ENCODE measurements at places on chromosomes 1 and 21. TPM values are rescaled to one million over a fixed set of nuclear protein-coding genes. Genes with fewer than 3 reads are reported as not detected.

DNA sequence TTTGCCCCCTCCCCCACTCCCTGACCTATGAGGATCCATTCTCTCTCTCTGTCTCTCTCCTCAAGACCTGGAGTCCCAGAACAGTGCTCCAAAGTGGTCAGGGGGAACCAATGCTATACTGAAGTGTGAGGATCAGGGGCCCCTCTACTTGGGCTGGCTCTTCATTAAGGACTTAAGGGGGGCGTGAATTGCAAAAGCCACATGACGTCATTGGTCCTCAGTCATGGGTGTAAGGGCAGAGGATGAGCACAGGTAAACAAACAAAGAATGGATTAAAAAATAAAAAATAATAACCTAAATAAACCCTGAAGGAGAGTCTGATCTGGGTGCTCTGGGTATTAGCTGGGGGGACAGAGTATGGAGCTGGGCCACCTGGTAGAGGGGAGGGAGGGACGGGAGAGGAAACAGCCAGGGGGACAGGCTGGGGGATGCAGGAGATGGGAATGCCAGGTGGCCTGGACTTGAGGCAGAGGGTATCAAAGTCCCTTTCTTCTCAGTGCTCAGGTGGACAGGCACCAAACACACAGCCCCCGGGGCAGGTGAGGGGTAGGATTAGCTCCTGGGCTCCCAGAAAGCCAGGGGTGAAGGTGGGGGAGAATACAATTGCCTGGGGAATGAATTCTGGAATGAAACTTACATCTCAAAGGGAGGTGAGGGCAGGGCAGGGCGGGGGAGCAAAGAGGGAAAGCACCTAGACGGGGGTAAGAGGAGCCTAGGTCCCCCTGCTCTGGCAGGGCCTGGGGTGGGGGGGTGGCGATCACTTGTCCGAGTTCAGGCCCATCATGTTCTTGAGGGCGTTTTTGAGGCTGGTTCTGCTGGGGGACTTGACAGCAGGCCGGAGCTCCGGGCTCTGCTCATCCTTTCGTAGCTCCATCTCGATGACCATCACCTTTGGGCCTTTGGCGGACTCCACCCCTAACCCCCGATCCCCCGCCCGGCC lies 4.6 kb downstream of the MPZ start:
- peak overlapping the region; percentile 70 for H3K4me3 ChIP-seq
- no peaks in the 10 kb centered on the region for H3K36me3 ChIP-seq
- no peaks in the 10 kb centered on the region for H3K27me3 ChIP-seq
- H3K4me1 ChIP-seq, result peaks cover 22% of the 10 kb centered on the region

GRCh38 chr1:5410652-5411051 lies 581.6 kb downstream of the NPHP4 start:
- H3K4me1 ChIP-seq, result peaks cover 3% of the 10 kb centered on the region
- no peaks in the 10 kb centered on the region for H3K36me3 ChIP-seq
- peaks cover 4% of the 10 kb centered on the region for H3K27me3 ChIP-seq
- no peak overlapping the region for H3K4me3 ChIP-seq

- H3K4me3 ChIP-seq, result no peak overlapping the region
- H3K27me3 ChIP-seq, result no peaks in the 10 kb centered on the region
- DNase-seq, result no peak
- H3K4me1 ChIP-seq, result no peaks in the 10 kb centered on the region
- no peaks in the 10 kb centered on the region for H3K36me3 ChIP-seq
- H3K27ac ChIP-seq, result no peak overlapping the region
These were observed 169.5 kb upstream of the PKN2 start for GRCh38 chr1:88514544-88515060.

DNA sequence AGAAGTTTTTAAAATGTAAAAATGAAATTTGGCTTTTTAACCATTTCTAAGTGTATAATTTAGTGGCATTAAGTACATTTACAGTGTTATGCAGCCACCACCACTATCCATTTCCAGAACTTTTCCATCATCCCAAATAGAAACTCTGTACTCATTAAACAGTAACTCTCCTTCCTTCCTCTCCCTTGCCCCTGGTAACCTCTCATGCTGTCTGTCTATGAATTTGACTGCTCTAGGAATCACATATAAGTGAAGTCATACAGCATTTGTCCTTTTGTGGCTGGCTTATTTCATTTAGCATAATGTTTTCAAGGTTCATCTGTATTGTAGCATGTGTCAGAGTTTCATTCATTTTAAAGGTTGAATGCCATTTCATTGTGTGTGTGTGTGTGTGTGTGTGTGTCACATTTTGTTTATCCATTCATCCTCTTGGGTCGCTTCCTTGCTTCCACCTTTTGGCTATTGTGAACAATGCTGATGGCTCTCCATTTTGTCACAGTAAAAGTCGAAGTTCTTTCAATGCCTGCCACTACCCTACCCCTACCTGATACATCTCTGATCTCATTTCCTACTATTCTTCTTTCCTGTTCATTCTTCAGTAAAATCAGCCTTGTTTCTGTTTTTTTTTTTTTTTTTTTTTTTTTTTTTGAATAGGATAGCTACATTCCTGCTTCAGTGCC lies 45.3 kb downstream of the F3 start:
- peaks cover 43% of the 10 kb centered on the region for H3K36me3 ChIP-seq
- no peak overlapping the region for H3K4me3 ChIP-seq
- no peaks in the 10 kb centered on the region for H3K4me1 ChIP-seq
- no peak overlapping the region for H3K27ac ChIP-seq

GRCh38 chr21:25722631-25723030 lies 12.1 kb downstream of the ATP5PF start:
- H3K4me1 ChIP-seq, result no peaks in the 10 kb centered on the region
- no peak overlapping the region for H3K27ac ChIP-seq
- H3K36me3 ChIP-seq, result peaks cover 49% of the 10 kb centered on the region

The AGT gene
- total RNA-seq, result not detected

DNA sequence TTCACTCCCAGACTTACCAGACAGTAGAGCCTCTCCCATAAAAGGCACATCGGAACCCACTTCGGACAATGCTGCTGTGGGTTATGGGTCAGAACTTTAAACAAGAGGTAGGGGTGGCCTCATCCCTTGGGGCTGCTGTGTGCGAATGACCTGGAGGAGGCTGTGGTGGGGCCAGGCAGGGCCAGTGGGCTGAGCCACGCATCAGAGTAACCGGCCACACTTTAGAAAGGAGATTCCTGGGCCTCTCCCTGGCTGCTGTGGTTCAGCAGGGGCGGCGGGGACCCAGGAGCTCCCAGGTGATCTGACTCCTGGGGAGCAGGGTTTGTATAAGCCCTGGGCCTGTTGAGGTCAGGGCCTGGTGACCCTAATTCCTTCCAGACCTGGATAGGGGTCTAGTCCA lies 110.2 kb upstream of the C1orf174 start:
- H3K4me1 ChIP-seq, result no peaks in the 10 kb centered on the region
- no peak overlapping the region for H3K4me3 ChIP-seq
- H3K27me3 ChIP-seq, result peaks cover 7% of the 10 kb centered on the region
- H3K36me3 ChIP-seq, result no peaks in the 10 kb centered on the region

The SHISAL2A gene
- total RNA-seq, result not detected

DNA sequence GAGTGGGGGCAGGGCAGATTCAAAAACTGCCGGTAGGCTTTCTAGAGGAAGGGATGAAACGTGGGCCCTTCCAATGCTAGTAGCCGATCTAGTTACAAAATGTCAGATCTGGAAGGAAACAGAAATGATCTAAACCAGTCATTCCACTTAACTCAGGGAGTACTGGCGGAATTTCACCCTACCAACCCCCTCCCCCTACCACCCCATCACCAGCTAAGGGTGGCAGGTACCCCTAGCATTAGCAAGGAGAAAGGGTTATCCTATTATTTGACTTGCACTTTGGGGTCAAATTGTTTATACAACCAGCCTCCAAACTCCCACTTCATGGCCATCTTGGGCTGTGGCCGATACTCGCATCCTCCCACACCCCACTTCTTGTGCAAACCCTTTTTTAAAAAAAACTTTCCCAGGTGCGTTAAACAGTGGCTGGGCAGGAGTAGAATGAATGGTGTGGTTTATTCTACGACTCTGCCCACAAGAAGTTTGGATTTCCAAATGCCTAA lies 644 bp upstream of the MRPL24 start:
- DNase-seq, result no peak
- peak overlapping the region; percentile 75 for H3K27ac ChIP-seq
- H3K4me1 ChIP-seq, result peaks cover 34% of the 10 kb centered on the region
- no peaks in the 10 kb centered on the region for H3K27me3 ChIP-seq

- no peaks in the 10 kb centered on the region for H3K36me3 ChIP-seq
- no peaks in the 10 kb centered on the region for H3K27me3 ChIP-seq
- no peak overlapping the region for H3K4me3 ChIP-seq
- H3K27ac ChIP-seq, result peak overlapping the region; percentile 18
These were observed 120.8 kb downstream of the LMO4 start for GRCh38 chr1:87449348-87449963.

DNA sequence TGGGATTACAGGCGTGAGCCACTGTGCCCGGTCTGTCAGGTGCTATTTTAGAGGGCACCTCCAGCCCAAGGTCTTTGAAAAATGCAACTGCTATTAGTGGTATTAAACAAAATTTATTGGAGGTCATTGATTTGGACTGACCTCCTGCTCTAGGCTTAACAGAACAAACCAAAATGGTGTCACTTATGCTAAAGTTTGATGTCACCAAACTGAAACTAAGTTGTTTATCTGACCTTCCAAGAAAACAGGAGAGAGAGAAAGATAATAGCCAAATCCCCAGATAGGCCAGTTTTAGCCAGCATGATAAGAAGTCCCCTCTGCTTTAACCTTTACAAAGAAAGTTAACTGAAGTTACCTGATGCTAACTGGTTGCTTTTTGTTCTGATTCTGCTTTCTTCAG lies 8.1 kb upstream of the INAVA start:
- no peak overlapping the region for H3K27ac ChIP-seq
- H3K4me1 ChIP-seq, result peaks cover 9% of the 10 kb centered on the region
- H3K36me3 ChIP-seq, result no peaks in the 10 kb centered on the region
- no peak overlapping the region for H3K4me3 ChIP-seq

- H3K36me3 ChIP-seq, result no peaks in the 10 kb centered on the region
- H3K27me3 ChIP-seq, result no peaks in the 10 kb centered on the region
- peak overlapping the region; percentile 92 for H3K27ac ChIP-seq
- no peak for DNase-seq
These were observed 2.2 kb downstream of the KIRREL1 start for GRCh38 chr1:157995583-157996169.

The CHD5 gene
- not detected for total RNA-seq

GRCh38 chr1:227190321-227190720 lies 128.0 kb downstream of the CDC42BPA start:
- H3K27me3 ChIP-seq, result no peaks in the 10 kb centered on the region
- no peak for DNase-seq
- H3K36me3 ChIP-seq, result no peaks in the 10 kb centered on the region
- peaks cover 3% of the 10 kb centered on the region for H3K4me1 ChIP-seq

DNA sequence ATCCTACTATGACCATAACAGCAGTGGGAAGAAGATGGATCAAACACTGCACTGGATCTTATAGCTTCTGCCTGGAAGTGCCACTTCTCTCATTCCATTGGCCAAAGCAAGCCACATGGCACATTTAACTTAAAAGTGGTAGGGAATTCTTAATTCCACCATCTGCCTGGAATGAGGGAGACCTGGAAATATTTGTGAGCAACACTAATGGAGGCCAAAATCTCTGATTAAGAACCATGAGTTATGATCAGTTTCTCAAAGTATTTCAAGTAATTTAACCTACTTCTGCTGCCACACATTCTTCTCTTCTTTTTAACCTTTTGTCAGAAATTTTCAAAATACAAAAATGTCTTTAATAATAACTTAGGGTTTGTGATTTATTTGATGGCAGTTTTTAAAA lies 154.0 kb upstream of the C1orf87 start:
- H3K27ac ChIP-seq, result no peak overlapping the region
- H3K4me1 ChIP-seq, result no peaks in the 10 kb centered on the region
- no peaks in the 10 kb centered on the region for H3K36me3 ChIP-seq
- H3K4me3 ChIP-seq, result no peak overlapping the region
- DNase-seq, result no peak

GRCh38 chr1:69436151-69436550 lies 131.6 kb upstream of the LRRC7 start:
- no peak overlapping the region for H3K27ac ChIP-seq
- H3K27me3 ChIP-seq, result no peaks in the 10 kb centered on the region
- H3K36me3 ChIP-seq, result no peaks in the 10 kb centered on the region
- DNase-seq, result no peak

- peaks cover 28% of the 10 kb centered on the region for H3K4me1 ChIP-seq
- H3K27me3 ChIP-seq, result peaks cover 25% of the 10 kb centered on the region
- H3K27ac ChIP-seq, result peak overlapping the region; percentile 35
These were observed 1.1 kb downstream of the COL9A2 start for GRCh38 chr1:40315795-40316594.

The TTC24 gene
- not detected for total RNA-seq

- H3K36me3 ChIP-seq, result no peaks in the 10 kb centered on the region
- no peaks in the 10 kb centered on the region for H3K27me3 ChIP-seq
- H3K4me1 ChIP-seq, result no peaks in the 10 kb centered on the region
- no peak overlapping the region for H3K27ac ChIP-seq
- no peak for DNase-seq
These were observed 34.9 kb upstream of the ESRRG start for GRCh38 chr1:216758161-216758560.

- no peaks in the 10 kb centered on the region for H3K27me3 ChIP-seq
- H3K36me3 ChIP-seq, result no peaks in the 10 kb centered on the region
- no peak for DNase-seq
- no peak overlapping the region for H3K4me3 ChIP-seq
- H3K4me1 ChIP-seq, result no peaks in the 10 kb centered on the region
These were observed 17.7 kb upstream of the PTPRC start for GRCh38 chr1:198620951-198621824.

DNA sequence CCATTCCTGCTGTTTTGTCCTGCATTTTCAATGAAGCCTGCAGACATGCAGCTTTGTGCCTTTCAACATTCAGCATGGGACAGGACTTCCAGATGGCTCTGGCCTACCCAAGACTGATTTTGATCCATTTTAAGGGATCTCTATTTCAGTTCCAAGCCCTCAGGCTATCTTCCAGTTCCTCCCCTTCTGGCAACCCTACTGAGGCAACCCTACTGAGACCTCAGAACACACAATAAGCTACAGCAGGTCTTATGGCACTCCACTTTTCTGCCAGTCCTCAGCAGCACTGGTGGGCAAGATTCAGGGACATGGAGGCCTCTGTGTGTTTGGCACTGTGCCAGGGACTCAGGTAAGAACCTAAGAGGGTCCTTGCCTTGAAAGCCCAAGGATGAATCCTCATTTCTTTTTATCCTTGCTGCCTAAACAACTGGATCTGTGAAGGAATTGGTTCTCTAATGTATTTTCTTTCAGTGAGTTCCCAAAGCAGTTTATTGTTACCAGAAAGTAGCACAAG lies 50.7 kb downstream of the MAB21L3 start:
- no peak overlapping the region for H3K4me3 ChIP-seq
- peaks cover 34% of the 10 kb centered on the region for H3K4me1 ChIP-seq
- DNase-seq, result no peak
- H3K27me3 ChIP-seq, result no peaks in the 10 kb centered on the region
- H3K27ac ChIP-seq, result no peak overlapping the region

GRCh38 chr1:40780678-40781607 lies 2.6 kb upstream of the KCNQ4 start:
- H3K27me3 ChIP-seq, result peaks cover 6% of the 10 kb centered on the region
- no peak overlapping the region for H3K27ac ChIP-seq
- peaks cover 27% of the 10 kb centered on the region for H3K4me1 ChIP-seq

GRCh38 chr21:32240851-32241687 lies 37.8 kb downstream of the MIS18A start:
- no peaks in the 10 kb centered on the region for H3K36me3 ChIP-seq
- no peak overlapping the region for H3K4me3 ChIP-seq
- no peak for DNase-seq
- no peak overlapping the region for H3K27ac ChIP-seq
- no peaks in the 10 kb centered on the region for H3K27me3 ChIP-seq
- no peaks in the 10 kb centered on the region for H3K4me1 ChIP-seq

- H3K4me1 ChIP-seq, result no peaks in the 10 kb centered on the region
- no peaks in the 10 kb centered on the region for H3K36me3 ChIP-seq
- H3K4me3 ChIP-seq, result no peak overlapping the region
These were observed 8.3 kb downstream of the IL20 start for GRCh38 chr1:206873603-206874188.
